ENCODE measurements at places on chromosomes 11 and 22.

GRCh38 chr11:89361734-89362133 is 129.4 kb downstream of the NOX4 start:
- no peak for DNase-seq

DNA sequence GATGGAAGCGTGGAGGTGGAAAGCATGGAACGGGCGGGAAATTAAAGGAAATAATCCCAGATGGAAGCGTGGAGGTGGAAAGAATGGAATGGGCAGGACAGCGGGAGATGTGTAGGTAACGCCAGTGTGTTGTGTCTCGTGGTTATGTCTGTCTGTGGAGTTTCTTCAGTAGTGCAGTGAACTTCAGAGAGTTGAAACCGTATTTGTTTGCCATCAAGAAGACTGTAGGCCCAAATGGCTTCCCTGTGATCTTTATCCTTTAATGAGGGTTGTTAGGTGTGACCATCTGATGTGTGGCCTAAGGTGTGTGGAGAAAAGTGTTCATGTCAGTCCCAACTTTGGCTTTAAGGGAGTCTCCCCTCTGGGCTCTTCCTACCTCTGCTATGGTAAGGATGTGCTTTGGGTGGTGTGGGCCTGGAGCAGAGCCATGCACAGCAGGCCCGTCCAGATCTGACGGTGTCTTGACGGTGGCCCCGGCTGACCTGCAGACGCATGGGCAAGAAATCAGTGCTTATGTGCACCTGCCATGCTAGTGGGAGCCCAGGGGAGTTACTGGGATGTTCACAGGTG is 39.6 kb downstream of the AP2A2 start:
- DNase-seq, result no peak

GRCh38 chr22:50403701-50404101 is 60.6 kb downstream of the PPP6R2 start:
- DNase-seq, result no peak

GRCh38 chr11:75639762-75640181 is 29.1 kb downstream of the MAP6 start:
- no peak for DNase-seq

- DNase-seq, result no peak
Observed at GRCh38 chr11:20161923-20162744, 1.9 kb upstream of the DBX1 start.

DNA sequence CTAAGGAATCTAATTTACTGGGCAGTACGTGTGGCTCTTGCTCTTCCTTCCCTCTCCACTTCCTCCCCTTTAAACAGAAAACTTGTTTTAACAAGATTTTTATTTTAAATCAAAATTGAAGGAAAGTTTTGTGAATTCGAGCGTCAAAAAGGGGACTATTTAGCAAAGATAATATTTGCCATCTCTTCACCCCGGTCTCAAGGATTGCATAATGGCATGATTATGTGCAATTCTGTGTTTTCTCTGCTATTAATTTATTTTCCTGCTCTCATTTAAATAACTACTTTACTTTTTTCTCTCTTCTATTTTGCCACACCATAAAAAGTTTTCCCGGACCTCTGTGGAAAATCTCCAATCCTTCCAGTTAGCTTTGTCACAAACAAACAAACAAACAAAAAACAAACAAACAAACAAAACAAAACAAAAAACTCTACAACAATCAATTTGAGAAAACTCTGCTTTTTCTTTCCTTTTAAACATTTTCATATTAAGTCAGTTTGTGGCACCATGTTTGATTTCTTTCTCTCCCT is 10.2 kb upstream of the PAX6 start:
- no peak for DNase-seq

DNA sequence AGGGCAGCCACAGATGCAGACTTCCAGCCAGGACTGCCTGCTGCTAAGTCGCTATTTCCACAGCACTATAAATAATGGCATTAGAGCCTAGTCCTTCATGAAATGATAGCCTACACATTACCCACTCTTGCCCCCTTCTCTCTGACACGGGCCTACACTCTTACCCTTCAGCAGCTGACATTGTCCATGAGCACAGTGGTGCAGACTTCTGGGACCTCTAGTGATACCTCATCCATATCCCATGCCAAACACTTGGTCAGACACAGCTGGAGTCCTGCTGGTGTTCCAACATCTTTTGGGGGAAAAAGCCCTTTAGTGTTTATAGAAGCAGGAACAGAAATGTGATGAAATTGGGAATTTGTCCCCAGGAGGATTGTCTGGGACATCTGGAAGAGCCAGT is 43.4 kb upstream of the RAB1B start:
- no peak for DNase-seq

GRCh38 chr11:105111145-105111944 is 28.2 kb downstream of the CARD18 start:
- no peak for DNase-seq

GRCh38 chr11:6569706-6570105 is 33.7 kb downstream of the RRP8 start:
- no peak for DNase-seq

DNA sequence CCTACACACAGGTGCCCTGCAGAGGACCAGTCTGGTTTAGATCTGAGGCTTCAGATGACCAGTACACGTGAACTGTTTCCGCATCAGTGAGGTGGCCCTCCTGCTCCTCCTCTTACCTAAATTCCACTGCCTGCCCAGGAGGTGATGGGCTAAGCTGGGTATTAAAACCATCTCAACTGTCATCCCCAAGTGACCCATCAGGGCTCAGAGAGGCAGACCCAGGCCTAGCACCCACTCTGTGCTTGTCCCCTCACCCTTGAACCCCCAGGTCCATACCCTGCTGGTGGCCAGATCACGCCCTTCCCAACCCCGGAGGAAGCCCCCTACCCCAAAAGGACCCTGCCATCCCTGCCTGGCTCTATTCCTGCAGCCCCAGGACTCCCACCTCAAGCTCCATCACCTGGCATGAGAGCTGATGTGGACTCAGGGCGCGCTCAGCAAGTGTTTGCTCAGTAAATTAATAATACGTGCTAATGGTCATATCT is 21.3 kb downstream of the RSPH14 start:
- no peak for DNase-seq

Measured in activated CD4-positive, CD25-positive, alpha-beta regulatory T cell treated with anti-CD3 and anti-CD28 coated beads, Interleukin-2, amount 50 U/mL, for 16 hours (primary cell).